ENCODE measurements at places on chromosomes 1 and 21. TPM values are rescaled to one million over a fixed set of nuclear protein-coding genes. Genes with fewer than 3 reads are reported as not detected.

The TRIM45 gene
- 4.2 TPM for total RNA-seq

The SYT14 gene
- total RNA-seq, result 8.6 TPM

The CHI3L2 gene
- not detected for total RNA-seq

The TSPEAR gene
- total RNA-seq, result not detected

GRCh38 chr1:117655220-117655577, 49.4 kb downstream of the TENT5C start:
- H3K27ac ChIP-seq, result no peak overlapping the region
- H3K36me3 ChIP-seq, result no peaks in the 10 kb centered on the region
- H3K27me3 ChIP-seq, result peaks cover 12% of the 10 kb centered on the region
- peaks cover 21% of the 10 kb centered on the region for H3K4me1 ChIP-seq

- H3K27ac ChIP-seq, result no peak overlapping the region
- peaks cover 2% of the 10 kb centered on the region for H3K27me3 ChIP-seq
- no peaks in the 10 kb centered on the region for H3K4me1 ChIP-seq
Observed at GRCh38 chr1:36771240-36771639, 263.1 kb downstream of the GRIK3 start.

DNA sequence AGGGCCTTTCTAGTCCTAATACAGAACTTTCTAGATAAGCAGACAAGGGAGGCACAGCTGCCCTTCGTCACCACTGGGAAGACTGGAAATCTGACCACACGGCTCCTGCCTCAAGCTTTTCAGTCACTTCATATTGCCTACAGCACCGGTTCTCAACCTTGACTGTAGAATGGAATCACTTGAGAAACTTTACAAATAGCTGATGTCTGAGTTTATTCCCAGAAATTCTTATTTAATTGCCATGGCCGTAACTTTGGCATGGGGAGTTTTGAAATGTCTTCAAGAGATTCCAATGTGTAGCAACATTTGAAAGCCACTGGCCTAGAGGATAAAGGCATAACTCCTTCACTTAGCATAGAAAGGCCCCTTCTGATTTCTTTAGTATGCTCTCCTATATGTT, 42.4 kb upstream of the STMN1 start:
- H3K36me3 ChIP-seq, result peaks cover under 1% of the 10 kb centered on the region
- H3K4me3 ChIP-seq, result no peak overlapping the region
- DNase-seq, result no peak
- H3K27me3 ChIP-seq, result no peaks in the 10 kb centered on the region
- no peak overlapping the region for H3K27ac ChIP-seq

- no peak for DNase-seq
- peaks cover 5% of the 10 kb centered on the region for H3K36me3 ChIP-seq
- peak within 1 kb of the TSS; percentile 94 for H3K4me3 ChIP-seq
- peaks cover 35% of the 10 kb centered on the region for H3K4me1 ChIP-seq
- no peaks in the 10 kb centered on the region for H3K27me3 ChIP-seq
- H3K27ac ChIP-seq, result peak within 1 kb of the TSS; percentile 99
Observed at GRCh38 chr1:155207806-155208540, at the start of gene THBS3. Gene THBS3 (minus strand): TSS chr1:155207897. CDS start chr1:155207876, 21 bp downstream.

GRCh38 chr1:221302357-221302756, 423.1 kb downstream of the HLX start:
- no peak for DNase-seq
- peaks cover 9% of the 10 kb centered on the region for H3K4me1 ChIP-seq
- no peak overlapping the region for H3K4me3 ChIP-seq
- H3K27ac ChIP-seq, result no peak overlapping the region
- H3K36me3 ChIP-seq, result no peaks in the 10 kb centered on the region
- H3K27me3 ChIP-seq, result no peaks in the 10 kb centered on the region

- peak; percentile 48 for DNase-seq
- H3K4me3 ChIP-seq, result no peak overlapping the region
- H3K4me1 ChIP-seq, result peaks cover 90% of the 10 kb centered on the region
- peak overlapping the region; percentile 61 for H3K27ac ChIP-seq
- no peaks in the 10 kb centered on the region for H3K27me3 ChIP-seq
Observed at GRCh38 chr21:35614396-35614921, 445.9 kb downstream of the SETD4 start.

- no peaks in the 10 kb centered on the region for H3K27me3 ChIP-seq
- no peak overlapping the region for H3K27ac ChIP-seq
- no peaks in the 10 kb centered on the region for H3K4me1 ChIP-seq
- no peak overlapping the region for H3K4me3 ChIP-seq
- DNase-seq, result no peak
- no peaks in the 10 kb centered on the region for H3K36me3 ChIP-seq
Observed at GRCh38 chr1:49293016-49293415, 516.3 kb upstream of the BEND5 start.

DNA sequence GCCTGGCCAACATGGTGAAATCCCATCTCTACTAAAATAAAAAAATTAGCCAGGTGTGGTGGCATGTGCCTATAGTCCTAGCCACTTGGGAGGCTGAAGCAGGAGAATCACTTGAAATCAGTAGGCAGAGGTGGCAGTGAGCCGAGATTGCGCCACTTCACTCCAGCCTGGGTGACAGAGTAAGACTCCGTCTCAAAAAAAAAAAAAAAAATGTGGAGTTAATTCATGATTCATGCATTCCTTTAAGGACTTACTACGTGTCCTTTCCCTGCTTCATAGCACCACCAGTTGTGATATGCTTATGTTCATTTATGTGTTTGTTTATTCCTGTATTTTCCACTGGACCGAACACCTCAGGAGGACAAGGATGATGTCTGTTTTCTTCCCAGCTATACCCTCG, 12.7 kb upstream of the PRELP start:
- H3K4me1 ChIP-seq, result peaks cover 50% of the 10 kb centered on the region
- peaks cover 4% of the 10 kb centered on the region for H3K27me3 ChIP-seq
- H3K4me3 ChIP-seq, result peak overlapping the region; percentile 10
- peak; percentile 76 for DNase-seq
- H3K36me3 ChIP-seq, result no peaks in the 10 kb centered on the region
- H3K27ac ChIP-seq, result peak overlapping the region; percentile 84

- DNase-seq, result no peak
- peak overlapping the region; percentile 75 for H3K4me3 ChIP-seq
- peak overlapping the region; percentile 80 for H3K27ac ChIP-seq
- peaks cover 24% of the 10 kb centered on the region for H3K36me3 ChIP-seq
- peaks cover 83% of the 10 kb centered on the region for H3K4me1 ChIP-seq
- peaks cover 8% of the 10 kb centered on the region for H3K27me3 ChIP-seq
Observed at GRCh38 chr1:156490401-156491032, 10.1 kb downstream of the MEF2D start.

- H3K27ac ChIP-seq, result no peak overlapping the region
- H3K4me1 ChIP-seq, result peaks cover 42% of the 10 kb centered on the region
- no peak overlapping the region for H3K4me3 ChIP-seq
- peaks cover 5% of the 10 kb centered on the region for H3K36me3 ChIP-seq
Observed at GRCh38 chr1:7219031-7219430, 433.8 kb downstream of the CAMTA1 start.

DNA sequence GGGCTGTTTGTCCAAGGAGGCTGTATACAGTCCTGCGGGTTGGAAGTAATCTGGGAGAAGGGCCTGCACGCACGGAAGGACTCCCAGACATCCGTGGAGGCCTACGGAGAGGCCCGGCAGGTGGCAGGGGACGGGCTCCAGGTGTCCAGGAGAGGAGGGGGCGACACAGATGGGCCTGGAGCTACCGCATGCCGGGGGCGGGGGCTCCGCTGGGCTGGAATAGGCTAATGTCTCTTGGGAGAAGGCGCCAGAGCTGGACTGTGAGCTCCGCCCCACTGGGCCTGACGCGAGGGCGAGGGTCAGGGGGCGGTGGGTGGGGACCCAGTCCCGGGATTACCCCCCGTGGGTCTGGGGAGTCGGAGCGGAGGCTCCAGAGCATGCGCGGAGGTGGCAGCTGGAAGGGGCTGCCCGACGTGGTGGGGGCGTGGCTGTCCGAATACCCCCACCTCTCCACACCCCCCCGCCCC, 659 bp downstream of the AGO1 start:
- H3K4me1 ChIP-seq, result peaks cover 44% of the 10 kb centered on the region
- H3K27me3 ChIP-seq, result 0 out of 2 replicates have a peak, but pooled peaks cover 5% of the 10 kb centered on the region
- H3K4me3 ChIP-seq, result peak overlapping the region; percentile 93
- DNase-seq, result peak; percentile 2
- peak overlapping the region; percentile 60 for H3K27ac ChIP-seq

- H3K4me1 ChIP-seq, result peaks cover 51% of the 10 kb centered on the region
- no peaks in the 10 kb centered on the region for H3K27me3 ChIP-seq
- no peak for DNase-seq
- no peak overlapping the region for H3K27ac ChIP-seq
- H3K36me3 ChIP-seq, result peaks cover 15% of the 10 kb centered on the region
Observed at GRCh38 chr1:201939574-201939973, 6.8 kb downstream of the LMOD1 start.

- H3K27ac ChIP-seq, result peak overlapping the region; percentile 70
- H3K4me1 ChIP-seq, result peaks cover 88% of the 10 kb centered on the region
- H3K27me3 ChIP-seq, result no peaks in the 10 kb centered on the region
- H3K4me3 ChIP-seq, result peak overlapping the region; percentile 77
- peaks cover 16% of the 10 kb centered on the region for H3K36me3 ChIP-seq
Observed at GRCh38 chr1:243267914-243268653, 12.2 kb downstream of the SDCCAG8 start.

DNA sequence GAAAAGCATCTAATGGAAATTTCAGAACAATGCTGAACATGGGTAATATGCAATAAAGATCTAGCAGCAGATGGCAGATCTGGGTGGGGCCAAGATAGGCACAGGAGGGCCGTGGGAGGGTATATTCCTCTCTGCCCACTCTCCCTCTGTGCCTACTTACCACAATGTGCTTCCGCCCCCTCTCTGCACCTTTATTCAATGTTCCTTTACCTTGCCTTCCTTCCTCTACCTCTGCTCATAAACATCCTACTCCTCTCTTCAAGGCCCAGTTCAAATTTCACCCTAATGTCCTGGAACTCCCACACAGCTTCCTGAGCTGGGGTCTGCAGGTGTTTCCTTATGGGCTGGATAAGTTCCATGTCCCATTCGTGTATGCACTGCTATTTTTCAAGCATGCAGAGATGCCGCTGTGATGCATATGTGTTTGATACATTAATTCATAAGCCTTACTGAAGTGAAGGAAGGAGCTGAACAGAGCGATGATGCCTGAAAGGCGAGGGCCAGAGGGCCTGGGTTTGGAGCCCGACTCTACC, 65.6 kb upstream of the EDEM3 start:
- H3K27ac ChIP-seq, result no peak overlapping the region
- no peak for DNase-seq
- peaks cover 32% of the 10 kb centered on the region for H3K36me3 ChIP-seq
- H3K27me3 ChIP-seq, result peaks cover 1% of the 10 kb centered on the region

- no peaks in the 10 kb centered on the region for H3K27me3 ChIP-seq
- H3K27ac ChIP-seq, result no peak overlapping the region
- H3K36me3 ChIP-seq, result peaks cover 3% of the 10 kb centered on the region
- DNase-seq, result no peak
- H3K4me1 ChIP-seq, result no peaks in the 10 kb centered on the region
Observed at GRCh38 chr1:60620087-60620486, 462.3 kb upstream of the NFIA start.

All from HFFc6 (cell line).